ENCODE measurements at places on chromosomes 6 and 20.

GRCh38 chr20:36126836-36127527, 27.6 kb upstream of the EPB41L1 start:
- no peak for DNase-seq

DNA sequence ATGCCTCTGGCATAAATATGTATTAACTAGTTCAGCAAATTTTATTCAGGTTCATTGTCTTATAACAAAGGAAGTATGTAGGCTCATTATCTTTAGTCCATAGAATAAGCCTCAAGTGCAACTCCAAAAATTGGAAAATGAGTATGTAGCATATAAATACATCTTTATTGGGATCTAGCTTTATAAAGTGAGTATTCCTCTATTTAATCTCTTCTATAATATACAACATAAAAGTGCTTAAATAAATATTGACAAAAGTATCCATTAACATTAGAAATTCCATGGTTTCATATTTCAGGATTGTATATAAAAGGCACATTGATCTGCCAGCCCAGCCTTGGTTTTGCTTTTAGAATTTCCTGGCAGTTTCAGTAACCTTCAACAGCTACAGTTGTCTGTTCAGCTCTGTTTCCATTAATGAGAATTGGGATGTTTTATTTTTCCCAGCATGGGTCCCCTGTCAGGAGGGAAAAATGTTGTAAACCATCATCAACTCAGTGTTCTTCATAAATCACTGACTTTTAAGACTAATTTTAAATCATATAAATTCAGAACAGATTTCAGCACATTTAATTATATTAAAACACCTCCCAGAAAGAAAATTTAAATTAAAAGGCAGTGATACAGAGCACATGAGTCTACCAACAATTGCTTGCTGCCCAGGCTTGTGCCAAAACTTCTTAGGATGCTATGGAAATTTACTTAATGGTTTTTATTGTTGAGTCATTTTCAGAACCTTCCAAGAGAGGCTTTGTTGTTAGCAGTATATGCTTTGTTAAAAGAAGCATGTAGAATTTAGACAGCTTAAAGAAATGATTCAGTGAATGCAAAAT, 119.7 kb downstream of the ADGRG6 start:
- DNase-seq, result peak; percentile 89

DNA sequence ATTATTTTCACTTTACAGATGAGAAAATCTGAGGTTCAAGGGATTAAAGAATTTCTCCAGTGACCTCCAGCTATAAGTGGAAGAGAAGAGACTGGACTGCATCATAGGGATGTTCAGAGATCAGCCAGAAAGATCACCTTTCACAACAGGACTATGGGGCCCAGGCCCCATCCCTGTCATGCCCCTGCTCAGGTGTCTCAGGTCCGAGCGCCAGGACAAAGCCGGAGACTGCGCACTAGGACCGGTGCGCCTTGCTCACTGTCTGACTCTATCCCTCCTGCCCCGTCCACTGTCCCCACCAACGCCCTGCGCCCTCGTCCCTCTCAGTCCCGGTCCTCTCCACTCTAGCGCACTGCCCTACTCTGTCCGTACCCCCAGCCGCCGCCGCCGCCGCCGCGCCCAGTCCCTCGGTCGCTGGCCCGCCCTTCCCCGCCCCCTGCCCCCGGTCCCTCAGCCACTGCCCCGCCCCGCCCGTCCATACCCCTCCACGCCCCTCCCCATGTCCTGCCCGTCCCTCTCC, 521 bp upstream of the RAD21L1 start:
- no peak for DNase-seq

- no peak for DNase-seq
Observed at GRCh38 chr6:128078276-128078675, 177.4 kb upstream of the THEMIS start.

GRCh38 chr6:35522660-35523658, 10.3 kb upstream of the TULP1 start:
- peak; percentile 55 for DNase-seq

GRCh38 chr6:51704932-51705540, 382.4 kb downstream of the PKHD1 start:
- no peak for DNase-seq

GRCh38 chr6:119076576-119077390, 1.7 kb downstream of the FAM184A start:
- DNase-seq, result no peak

DNA sequence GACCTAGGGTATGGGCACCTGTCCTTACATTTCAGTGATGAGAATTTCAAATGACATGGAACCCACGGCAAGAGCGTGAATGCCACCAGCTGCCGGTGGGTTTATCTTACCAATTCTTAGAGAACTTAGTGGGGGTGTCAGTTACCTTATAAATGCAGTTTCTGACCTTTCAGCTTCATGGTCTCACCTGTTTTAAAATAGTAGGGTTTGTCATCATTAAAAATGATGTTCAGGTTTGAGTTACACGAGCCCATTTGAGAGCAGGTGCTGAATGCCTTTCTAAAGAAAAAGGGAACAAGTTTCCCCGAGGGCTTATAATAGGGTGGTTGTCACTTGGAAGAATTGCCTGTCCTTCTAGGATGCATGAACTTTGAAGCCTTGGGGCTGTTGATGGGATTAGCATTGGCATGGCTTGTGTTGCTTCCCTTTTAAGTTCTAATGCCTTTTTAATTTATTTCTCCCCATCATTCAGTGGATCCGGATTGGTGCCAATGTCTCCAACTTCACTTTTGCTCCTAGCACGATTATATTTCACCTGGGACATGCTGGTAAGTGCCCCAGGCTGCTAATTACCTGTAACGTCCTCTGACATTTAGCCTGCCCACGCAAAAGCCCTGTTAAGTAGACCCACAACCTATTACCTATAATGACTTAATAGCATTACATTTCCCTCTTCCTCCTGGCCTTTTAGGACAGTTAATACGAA, 27.9 kb downstream of the GHRH start:
- no peak for DNase-seq

GRCh38 chr6:77290798-77291197, 172.5 kb downstream of the HTR1B start:
- no peak for DNase-seq

GRCh38 chr6:1504465-1504864, 105.2 kb upstream of the FOXC1 start:
- DNase-seq, result no peak

GRCh38 chr20:24951536-24952083, 2.5 kb downstream of the CST7 start:
- no peak for DNase-seq

DNA sequence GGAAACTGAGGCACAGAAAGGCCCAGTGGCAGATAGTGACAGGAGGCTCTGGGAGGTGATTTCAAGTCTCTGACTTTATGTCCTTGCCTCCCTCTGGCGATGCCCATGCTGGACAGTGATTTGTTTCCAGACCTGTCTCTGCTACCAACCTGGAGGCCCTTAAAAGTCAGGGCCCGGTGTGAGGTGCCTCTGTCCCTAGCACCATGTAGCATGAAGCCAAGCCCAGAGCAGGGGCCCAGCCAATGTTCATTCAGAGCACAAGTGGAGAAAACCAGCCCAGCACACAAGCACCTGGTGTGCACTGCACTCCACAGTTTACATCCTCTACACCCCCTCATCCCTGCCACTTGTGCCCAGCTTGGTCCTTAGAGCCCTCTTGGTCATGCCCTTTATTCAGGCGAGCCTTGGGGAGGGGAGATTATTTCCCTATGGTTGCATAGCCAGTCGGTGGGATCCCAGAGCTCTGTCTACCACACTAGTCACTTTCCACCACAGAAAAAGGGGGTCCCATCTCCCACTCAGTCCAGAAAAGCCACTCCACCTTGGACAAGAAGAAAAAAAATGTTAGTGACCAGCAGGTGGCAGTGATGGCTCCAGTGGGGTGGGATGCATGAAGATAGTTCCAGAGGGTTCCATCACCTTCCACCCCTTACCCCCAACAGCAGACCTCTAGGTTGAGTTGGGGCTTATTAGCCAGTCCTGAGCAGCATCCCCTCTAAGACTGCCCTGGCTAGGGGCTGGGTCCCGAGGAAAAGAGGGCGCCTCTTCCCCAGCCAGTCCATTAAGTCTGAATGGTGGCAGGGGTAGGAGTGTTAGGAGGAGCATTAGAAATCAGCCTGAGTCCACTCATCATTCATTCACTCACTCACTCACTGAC, 30.9 kb downstream of the KIAA1755 start:
- no peak for DNase-seq

- no peak for DNase-seq
Observed at GRCh38 chr20:4717816-4718570, 3.7 kb upstream of the PRND start.
